Left lung (tissue), 14 donors: ENCODE measurements at places on chromosomes 3 and 15. TPM values are rescaled to one million over a fixed set of nuclear protein-coding genes. Genes with fewer than 3 reads are reported as not detected.

- no peak for DNase-seq
These were observed 2.1 kb downstream of the CD47 start for GRCh38 chr3:108088697-108089096.

- DNase-seq = no peak
These were observed 38.3 kb downstream of the RSRC1 start for GRCh38 chr3:158148218-158148617.

DNA sequence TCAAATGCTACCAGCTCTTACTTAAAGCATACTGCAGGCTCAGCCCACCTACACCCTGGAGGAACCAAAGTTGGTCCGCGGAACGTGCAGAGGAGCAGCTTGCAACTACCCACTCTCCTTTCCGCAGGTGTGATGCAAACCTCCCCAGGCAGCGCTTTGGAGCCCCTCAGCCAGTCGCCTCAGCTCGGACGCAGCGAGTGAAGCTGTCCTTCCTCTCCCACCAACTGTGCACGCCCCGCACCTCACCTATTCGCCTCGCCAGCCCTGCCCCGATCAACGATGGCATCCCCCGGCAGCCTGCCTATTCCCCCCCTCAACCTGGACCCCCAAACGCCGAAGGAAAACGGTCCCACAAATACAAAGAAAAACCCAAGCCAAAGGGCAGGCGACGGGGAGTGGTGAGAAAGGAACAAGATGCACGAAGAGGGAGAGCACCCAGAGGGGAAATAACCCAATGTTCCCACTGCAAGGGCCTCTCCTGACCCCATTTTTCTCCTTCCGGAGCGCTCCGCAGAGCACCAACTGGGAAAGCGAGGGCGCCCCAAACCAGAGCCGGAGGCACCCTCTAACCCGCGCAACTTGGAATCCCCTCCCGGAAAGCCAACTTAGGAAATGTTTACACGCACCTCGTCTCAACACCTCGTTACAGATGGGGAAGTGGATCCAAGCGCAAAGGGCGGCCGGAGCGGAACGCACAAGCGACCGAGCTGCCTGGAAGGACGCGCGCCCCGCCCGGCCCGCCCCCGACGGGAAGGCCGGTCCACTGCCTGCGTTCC is 665 bp downstream of the GLB1 start:
- DNase-seq = peak; percentile 48

DNA sequence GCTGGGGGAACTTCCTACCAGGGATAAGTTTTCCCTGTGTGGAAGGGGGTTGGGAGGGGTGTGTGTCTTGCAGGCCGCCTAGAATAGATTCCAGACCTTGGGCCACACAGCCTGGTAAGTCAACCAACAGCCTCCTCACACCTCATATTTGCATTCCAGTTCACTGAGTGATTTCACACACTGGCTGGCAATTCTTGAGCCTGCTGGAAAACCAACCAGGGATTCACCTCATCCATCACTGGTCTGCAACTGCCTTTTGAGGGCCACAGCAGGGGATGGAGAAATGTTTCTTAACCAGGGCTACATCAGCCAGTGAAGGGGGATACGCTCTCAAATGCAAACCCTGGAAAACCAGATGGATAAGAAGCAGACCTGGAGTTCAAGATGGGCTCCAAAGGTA is 2.0 kb downstream of the FSTL1 start:
- DNase-seq = no peak

- DNase-seq = no peak
These were observed 12.8 kb downstream of the LYSMD2 start for GRCh38 chr15:51724673-51725072.

GRCh38 chr3:25592510-25592968 is 72.2 kb downstream of the TOP2B start:
- no peak for DNase-seq

DNA sequence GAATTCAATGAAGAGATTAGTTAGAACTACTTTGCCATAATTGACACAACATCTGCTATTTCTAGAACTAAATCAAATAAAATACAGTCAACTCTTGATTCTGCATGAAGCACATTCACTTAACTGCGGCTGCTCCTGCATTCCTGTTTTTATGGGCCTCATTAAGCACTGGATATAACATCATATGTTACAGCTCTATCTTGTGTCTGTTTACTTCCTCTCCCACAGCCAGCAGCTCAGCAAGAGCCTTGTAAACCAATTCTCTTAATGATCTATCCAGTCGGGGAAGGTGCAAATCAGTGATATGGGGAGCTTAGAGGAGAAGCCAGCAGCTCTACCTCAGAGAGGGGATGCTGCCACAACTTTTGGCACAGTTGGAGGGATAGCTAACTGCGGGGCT is 329.2 kb downstream of the ARRDC4 start:
- no peak for DNase-seq

- no peak for DNase-seq
These were observed 54.7 kb upstream of the TRAK1 start for GRCh38 chr3:42036483-42036823.

DNA sequence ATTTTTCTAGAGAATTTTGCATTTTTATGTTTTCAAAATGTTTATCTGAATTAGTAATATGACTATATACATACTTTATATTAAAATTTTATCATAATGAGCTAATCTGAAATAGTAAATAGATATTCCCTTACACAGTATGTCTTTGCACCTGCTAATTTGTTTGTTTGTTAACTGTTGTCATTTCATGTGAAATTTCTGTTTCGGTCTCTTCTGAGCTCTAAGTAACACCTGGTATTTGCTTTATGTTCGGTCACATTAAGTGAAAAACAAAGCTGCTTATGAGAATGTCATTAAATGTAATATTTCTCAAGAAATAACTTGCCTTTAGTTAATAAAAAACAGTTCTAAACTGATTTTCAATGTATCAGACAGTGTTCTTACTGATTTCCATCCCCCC is 61.1 kb downstream of the FNDC3B start:
- no peak for DNase-seq

DNA sequence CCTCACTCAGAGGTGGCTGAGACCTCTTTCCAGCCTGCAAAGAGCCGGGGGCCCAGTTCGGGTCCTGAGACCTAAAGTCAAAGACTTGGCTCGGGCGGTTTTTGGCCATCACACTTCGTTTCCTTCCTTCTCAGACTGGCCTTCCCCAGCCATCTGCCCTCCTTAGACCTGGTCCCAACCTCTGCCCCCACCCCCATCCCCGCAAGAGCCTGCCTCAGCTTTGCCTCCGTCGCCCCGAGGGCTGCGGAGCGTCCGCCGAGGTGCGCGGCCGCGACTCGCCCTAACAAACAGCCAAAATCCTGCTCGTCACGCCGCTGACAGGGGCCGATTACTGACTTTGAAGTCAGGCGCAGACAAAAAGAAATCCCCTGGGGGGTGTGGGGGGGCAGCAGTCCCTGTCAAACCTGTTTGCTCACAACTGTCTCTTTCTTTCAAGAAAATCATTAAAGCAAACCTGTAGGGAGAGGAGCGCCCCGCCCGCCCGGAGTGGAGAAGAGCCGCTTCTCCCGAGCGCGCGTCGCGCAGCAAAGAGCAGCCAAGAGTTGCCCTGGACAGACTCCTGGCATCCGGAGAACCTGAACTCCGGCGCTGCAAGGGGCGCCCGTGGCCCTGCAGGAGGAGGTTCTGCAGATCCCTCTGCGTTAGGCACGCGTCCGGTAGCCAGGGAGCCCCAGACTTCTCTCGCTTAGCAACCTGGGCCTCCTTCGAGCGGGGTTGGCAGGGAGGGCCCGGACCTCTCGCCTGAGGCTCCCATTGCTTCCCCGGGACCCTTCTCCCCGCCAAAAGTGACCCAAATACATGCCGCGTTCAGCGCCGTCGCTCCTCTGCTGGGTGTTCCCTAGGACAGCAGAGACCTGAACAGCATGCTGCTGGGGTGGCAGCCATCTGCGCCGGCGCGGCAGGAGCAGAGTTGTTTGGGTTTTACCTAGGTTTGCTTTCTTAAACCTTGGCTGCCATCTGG is 4.5 kb downstream of the SOX14 start:
- peak; percentile 80 for DNase-seq

GRCh38 chr15:73681063-73681462 is 3.1 kb upstream of the CD276 start:
- DNase-seq = no peak

GRCh38 chr3:72065872-72066641 is 281.1 kb upstream of the PROK2 start:
- DNase-seq = no peak

DNA sequence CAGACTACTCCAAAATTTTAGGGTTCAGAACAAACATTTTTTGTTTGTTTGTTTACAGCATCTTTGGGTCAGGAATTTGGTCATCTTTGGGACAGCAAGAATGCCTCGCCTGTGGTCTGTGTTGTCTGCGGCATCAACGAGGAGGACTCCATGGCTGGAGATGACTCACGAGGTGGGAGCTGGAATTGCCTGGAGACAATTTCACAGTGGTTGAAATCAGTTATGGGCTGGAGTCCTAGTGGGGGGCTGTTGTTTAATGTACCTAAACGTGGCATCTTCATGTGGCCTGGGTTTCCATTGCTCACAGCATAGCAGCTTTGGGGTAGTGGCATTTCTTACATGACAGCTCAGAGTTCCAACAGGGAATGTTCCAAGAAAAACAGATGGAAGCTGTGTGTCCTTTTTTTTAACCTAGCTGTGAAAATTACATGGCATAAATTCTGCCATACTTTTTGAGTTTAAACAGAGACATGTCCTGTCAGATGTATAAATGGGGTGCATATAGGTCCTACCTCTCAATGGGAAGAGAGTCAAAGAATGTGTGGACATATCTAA is 507.3 kb upstream of the CBLB start:
- no peak for DNase-seq

DNA sequence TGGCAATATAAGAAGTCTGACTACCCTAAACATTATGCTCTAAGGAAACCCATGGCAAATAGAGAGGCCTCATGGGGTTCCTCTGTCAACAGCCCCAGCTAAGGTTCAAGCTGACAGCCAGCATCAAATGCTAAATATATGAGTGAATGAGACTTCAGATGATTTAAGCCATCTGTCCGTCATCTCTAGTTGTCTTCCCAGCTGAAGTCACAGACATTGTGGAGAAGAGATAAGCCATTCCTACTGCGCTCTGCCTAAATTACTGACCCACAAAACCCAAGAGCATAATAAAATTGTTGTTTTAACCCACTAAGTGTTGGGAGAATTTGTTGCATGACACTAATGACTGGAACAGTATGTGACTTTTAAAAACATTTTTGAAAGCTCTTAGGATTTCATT is 87.3 kb upstream of the IGSF10 start:
- DNase-seq = no peak

- DNase-seq = no peak
These were observed 20.7 kb downstream of the TBC1D2B start for GRCh38 chr15:78056714-78057269.

DNA sequence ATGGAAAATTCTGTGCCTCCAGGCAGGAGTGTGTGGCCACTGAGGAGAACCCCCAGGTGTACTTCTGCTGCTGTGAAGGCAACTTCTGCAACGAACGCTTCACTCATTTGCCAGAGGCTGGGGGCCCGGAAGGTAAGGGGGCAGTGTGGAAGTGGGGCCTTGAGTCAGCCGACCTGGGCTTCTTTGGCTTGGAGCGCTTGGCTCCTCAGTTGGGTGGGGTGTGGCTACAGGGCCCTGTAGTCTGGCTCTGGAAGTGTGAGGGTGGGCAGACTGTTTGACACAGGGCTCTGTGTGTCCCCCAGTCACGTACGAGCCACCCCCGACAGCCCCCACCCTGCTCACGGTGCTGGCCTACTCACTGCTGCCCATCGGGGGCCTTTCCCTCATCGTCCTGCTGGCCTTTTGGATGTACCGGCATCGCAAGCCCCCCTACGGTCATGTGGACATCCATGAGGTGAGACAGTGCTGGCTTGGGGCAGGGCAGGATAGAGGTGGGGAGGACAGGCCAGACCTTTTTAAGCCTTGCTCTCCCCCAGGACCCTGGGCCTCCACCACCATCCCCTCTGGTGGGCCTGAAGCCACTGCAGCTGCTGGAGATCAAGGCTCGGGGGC is 18.2 kb upstream of the EXOG start:
- DNase-seq = no peak

DNA sequence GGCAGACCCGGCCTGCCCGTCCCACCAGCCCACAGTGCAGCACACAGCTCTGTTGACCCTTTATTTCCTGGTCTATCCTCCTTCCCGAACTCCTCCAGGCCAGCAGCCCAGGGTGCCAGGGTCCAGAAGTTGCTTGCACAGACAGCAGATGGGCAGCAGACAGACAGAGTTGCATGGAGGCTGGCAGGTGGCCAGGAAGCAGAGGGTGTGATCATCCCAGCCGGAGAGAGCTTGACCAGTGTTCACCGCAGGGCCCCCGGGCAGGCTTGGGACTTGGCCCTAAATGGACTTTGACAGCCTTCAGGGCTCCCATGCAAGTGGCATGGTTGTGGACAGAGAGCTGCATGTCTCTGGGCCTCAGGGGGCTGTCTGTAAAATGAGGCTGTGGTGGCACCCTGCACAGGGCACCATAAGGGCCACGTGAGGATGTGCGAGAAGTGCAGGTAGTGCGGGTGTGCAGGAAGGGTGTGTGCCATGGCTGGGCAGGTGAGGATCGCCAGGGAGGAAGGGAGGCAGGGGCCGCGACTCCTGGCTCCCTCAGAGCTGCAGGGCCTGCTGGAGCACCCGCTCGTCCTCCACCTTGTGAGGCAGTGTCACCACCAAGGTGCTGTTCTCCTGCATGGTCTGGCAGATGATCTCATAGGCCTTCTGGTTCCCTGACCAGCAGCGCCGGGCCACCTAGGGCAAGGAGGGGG is 6.3 kb upstream of the ZXDC start:
- peak; percentile 70 for DNase-seq

DNA sequence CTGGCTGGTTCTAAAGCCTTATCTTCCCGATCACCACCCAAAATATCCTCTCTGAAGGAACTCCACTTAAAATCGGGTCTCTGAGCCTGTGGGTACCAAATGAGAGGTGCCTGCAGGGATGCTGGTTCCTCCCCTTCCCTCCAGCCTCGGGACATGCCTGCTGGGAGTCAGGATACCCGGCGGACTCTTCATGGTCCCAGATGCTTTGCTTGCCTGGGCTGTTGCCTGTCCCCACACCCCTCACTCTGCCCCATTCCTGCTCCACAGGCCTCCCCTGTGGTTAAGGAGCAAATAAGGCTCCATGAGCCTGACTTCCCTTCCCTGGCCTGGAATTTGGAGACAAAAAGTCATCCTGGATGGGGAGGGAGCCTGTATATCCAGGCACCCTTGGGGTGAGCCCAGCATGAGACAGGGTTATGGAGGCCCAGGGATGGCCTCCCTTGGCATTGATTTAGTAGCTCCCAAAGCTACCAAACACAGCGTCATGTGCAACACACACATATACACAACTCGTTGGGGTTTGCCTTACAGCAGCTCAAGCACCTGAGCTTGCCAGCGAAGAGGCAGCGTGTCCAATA is 12.3 kb upstream of the CORO2B start:
- DNase-seq = no peak

The FAM43A gene
- 14.1 TPM for polyA plus RNA-seq

The RBMS3 gene
- 37.3 TPM for polyA plus RNA-seq

The SLC28A2 gene
- polyA plus RNA-seq = 0.35 TPM

The CLDN11 gene
- polyA plus RNA-seq = 6.2 TPM

The SECISBP2L gene
- 72.0 TPM for polyA plus RNA-seq

The PAQR5 gene
- polyA plus RNA-seq = 6.2 TPM

The DAZL gene
- not detected for polyA plus RNA-seq

The CLEC3B gene
- 124 TPM for polyA plus RNA-seq

The ACOX2 gene
- polyA plus RNA-seq = 50.3 TPM

The GCSAM gene
- 1.9 TPM for polyA plus RNA-seq

The LMOD3 gene
- polyA plus RNA-seq = 0.20 TPM

The SPATA12 gene
- not detected for polyA plus RNA-seq

The LRCH3 gene
- polyA plus RNA-seq = 66.3 TPM

The CDHR4 gene
- 1.4 TPM for polyA plus RNA-seq

The LOXL1 gene
- 168 TPM for polyA plus RNA-seq
